K562 (cell line): ENCODE measurements at places on chromosomes 13 and 19. TPM values are rescaled to one million over a fixed set of nuclear protein-coding genes. Genes with fewer than 3 reads are reported as not detected.

GRCh38 chr13:98988277-98988676, 10.4 kb upstream of the DOCK9 start:
- H3K36me3 ChIP-seq, result no peaks in the 10 kb centered on the region
- H3K27me3 ChIP-seq, result no peaks in the 10 kb centered on the region
- no peak overlapping the region for H3K27ac ChIP-seq
- H3K4me1 ChIP-seq, result peaks cover 17% of the 10 kb centered on the region; the same call in 2 of the 3 replicates
- no peak overlapping the region for H3K4me3 ChIP-seq

The SIGLEC9 gene
- 0.22 TPM in 1 of 2 replicates, not detected in the other for total RNA-seq

DNA sequence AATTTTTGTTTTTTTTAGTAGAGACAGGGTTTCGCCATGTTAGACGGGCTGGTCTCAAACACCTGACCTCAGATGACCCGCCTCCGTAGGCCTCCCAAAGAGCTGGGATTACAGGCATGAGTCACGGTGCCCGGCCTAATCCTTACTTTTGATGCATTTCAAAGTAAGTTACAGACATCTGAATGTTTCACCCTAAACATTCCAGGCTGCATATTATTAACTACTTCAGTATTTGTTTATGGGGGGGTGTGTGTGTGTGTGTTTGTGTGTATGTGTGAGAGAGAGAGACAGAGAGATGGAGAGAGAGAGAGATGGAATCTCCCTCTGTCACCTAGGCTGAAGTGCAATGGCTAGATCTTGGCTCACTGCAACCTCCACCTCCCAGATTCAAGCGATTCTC, 13.1 kb downstream of the SULT2B1 start:
- no peak overlapping the region for H3K4me3 ChIP-seq
- H3K36me3 ChIP-seq, result no peaks in the 10 kb centered on the region
- H3K27me3 ChIP-seq, result no peaks in the 10 kb centered on the region

DNA sequence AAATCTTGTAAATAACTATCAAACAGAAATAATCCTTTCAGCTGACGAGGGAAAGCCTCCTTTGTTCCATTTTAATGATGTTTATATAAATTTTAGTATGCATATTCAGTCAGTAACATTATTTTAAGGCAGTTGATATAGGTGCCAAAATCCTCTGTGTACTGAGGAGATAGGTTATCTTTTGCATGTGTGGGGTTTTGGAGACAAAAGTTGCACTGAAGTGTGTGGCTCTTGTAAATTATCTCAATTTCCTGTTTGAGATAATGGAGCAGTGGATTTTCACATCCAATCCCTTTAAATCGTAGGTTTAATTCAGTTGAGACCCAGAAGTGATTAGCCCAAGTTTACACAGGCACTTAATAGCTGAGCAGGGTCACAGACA, 106.6 kb downstream of the RGCC start:
- H3K27ac ChIP-seq, result no peak overlapping the region
- peaks cover 6% of the 10 kb centered on the region; the same call in 1 of the 3 replicates for H3K36me3 ChIP-seq
- no peaks in the 10 kb centered on the region for H3K27me3 ChIP-seq
- DNase-seq, result no peak

- no peak for DNase-seq
- H3K27ac ChIP-seq, result no peak overlapping the region
- no peaks in the 10 kb centered on the region for H3K36me3 ChIP-seq
- no peaks in the 10 kb centered on the region for H3K4me1 ChIP-seq
These were observed 1.8 kb downstream of the FGF14 start for GRCh38 chr13:102399791-102400674.

The LRRC25 gene
- total RNA-seq, result 0.09 and 0.22 TPM in 2 replicates

DNA sequence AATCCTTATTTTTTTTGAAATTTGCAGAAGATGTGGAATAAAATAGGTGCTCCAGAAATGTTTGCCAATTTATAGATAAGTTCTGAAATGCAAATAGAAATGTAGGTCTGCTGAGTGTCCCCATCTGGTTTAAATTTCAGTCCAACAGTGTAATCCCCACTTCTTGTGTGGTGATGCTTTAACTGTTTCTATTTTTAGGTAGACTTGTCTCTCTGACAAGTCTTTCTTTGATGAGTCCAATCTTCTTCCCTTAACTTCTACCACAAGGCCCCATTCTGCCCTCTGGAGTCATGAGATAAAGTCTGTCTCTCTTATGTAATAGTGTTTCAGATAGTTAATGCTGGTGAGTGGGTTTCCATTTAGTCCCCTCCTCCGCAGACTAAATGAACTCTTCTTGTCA, 390.4 kb downstream of the RFC3 start:
- DNase-seq, result no peak
- no peak overlapping the region for H3K4me3 ChIP-seq
- H3K27me3 ChIP-seq, result no peaks in the 10 kb centered on the region
